Activated CD4-positive, alpha-beta T cell treated with anti-CD3 and anti-CD28 coated beads for 48 hours (primary cell): ENCODE measurements at places on chromosomes 6 and 20.

GRCh38 chr20:43183536-43184070, 6.1 kb downstream of the PTPRT start:
- no peak for DNase-seq

GRCh38 chr20:31861135-31861384, 9.3 kb downstream of the DUSP15 start:
- no peak for DNase-seq

DNA sequence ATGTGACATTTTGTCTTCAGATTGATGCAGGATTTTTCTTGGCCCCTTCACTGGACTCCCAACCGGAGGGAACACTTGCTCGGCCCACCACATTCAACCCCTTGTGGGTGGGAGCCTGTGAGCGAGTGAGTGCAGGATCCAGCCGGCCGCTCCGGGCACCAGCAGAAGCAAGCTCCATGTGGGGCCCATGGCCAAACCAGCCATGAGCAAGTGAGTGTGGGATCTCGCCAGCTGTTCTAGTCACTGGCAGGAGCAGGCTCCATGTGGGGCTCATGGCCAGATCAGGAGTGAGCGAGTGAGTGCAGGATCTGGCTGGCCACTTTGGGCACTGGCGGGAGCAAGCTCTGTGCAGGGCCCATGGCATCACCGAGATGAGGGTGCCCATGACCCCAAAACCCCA, 42.6 kb downstream of the OSTM1 start:
- no peak for DNase-seq

GRCh38 chr6:106476331-106477105, 116.0 kb downstream of the CRYBG1 start:
- no peak for DNase-seq

- peak; percentile 90 for DNase-seq
Observed at GRCh38 chr6:135183532-135184440, 2.7 kb downstream of the MYB start.

- DNase-seq, result no peak
Observed at GRCh38 chr6:131470534-131470933, 102.5 kb upstream of the ARG1 start.

- peak; percentile 41 for DNase-seq
Observed at GRCh38 chr6:26217714-26218075, 130.5 kb downstream of the HFE start.

DNA sequence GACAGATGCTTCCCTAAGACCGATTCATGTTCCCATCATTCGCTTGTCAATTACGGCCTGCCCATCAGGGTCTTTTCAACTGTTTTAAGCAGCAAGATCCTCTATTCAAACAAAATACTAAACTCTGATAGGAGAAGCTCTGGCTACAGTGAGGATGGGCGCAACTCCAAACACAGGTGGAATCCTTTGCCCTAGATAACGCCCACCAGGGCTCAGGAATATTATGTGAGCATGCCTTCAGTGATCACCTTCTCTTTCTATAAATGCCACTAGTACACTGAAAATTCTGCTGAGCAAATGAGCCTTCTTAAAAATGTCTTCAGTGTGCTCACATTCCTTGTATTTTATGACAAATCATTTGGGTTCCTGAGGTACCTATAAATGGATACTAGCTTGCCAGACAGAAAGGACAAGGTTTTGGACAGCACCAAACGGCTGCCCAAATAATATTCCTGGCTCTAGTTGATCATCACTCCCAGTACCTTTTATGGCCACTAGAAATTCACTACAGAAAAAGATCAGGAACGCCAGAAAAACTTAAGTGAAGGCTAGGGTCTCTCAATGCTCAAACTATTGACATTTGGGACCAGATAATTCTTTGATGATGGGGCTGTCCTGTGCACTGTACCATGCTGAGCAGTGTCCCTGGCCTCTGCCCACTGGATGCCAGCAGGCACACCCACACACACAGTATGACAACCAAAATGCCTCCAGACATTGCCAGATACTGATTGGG, 13.1 kb downstream of the ZNF217 start:
- no peak for DNase-seq

DNA sequence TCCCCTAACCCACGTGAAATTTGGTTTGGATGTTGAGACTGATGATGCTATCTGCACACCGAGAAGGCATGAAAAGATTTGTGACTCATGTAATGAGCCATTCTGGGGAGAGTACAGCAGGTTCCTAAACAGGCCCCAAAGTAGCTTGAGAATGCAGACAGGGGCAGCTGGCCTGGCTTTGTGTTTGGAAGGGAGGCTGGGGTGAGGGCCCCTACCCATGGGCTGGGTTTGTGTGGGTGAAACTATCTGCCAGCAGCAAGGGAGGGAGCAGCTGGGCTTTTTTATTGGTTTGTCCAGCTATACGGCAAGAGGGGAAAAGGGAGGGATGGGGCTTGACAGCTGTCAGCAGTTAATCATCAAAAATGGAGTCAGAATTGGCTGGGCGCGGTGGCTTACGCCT, 87.0 kb upstream of the RNF24 start:
- no peak for DNase-seq

DNA sequence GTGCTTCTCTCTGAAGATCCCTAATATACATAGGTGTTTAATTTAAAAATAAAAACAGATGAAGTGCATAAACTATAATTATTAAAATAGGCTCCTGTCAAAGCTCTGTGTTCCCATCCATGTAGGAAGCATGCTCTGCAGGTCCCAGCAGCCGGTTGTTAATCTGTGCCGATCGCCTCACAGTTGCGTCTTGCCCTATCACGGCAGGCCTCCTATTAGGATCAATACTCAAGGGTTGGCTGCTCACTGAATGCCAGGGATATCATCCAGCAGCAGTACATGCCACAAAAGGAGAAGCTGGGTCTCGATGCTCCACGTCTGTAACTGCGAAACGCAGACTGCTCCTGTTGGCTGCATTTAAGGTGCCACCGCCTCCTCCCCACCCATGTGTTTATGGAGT, 369.8 kb downstream of the CDH4 start:
- no peak for DNase-seq

DNA sequence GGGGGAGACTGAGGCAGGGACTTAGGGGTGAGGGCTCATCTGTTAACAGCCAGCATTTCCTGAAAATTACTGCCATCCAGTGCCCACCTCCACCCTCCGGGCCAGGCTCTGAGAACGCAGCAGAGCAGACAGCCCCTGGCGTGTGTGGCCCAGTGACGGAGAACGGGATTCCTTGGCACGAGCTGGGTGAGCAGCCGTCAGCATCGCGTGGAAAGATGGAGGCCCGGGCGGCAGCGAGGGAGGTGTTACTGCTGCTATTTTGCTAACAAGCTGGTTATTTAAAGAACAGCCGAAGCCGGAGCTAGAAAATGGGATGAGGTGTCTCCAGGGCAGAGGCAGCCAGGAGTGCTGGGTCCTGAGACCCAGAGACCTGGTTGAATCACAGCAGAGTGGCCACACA, 62.7 kb downstream of the DLGAP4 start:
- no peak for DNase-seq

- DNase-seq, result no peak
Observed at GRCh38 chr20:31908424-31908823, 38.0 kb downstream of the TTLL9 start.

DNA sequence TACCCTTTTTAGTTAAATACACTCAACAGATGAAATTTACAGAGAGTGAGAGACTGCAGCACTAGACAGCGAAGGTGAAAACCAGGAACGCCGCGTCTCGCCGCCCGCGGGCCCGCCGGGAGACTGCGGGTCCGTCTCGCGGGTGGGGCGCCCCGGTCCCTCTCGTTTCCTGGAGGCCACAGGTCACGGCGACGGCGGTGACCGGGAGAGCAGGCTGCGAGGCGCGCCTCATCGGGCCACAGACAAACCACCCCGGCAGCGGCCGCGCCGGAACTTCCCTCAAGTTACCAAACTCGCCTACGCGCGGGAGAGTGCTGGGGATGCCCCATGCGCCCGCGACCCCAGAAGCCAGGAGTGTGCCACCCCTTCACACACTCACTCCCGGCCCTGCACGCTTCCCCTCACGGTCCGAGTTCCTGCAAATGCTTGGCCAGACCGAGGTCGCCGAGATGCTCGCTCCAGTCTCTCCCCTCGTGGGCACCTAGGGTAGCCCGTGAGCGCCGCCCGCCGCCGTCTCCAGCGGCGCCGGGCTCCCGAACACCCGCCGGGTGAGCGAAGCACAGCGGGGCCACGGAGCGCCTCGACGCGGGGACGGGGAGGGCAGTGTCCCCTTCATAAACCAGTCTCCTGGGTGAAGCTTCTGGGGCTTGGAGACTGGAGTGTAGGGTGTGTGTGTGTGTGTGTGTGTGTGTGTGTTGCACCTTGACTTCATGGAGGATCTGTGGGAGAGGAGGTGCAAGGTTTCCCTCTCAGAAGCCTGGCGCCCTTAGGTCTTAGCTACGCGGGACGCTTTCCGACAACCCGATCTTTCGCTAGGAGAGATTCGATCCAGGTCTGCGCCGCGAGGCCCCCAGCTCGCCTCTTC, 1.4 kb downstream of the BACH2 start:
- DNase-seq, result peak; percentile 86

GRCh38 chr20:44959082-44959637, 1.0 kb downstream of the TOMM34 start:
- peak; percentile 32 for DNase-seq

DNA sequence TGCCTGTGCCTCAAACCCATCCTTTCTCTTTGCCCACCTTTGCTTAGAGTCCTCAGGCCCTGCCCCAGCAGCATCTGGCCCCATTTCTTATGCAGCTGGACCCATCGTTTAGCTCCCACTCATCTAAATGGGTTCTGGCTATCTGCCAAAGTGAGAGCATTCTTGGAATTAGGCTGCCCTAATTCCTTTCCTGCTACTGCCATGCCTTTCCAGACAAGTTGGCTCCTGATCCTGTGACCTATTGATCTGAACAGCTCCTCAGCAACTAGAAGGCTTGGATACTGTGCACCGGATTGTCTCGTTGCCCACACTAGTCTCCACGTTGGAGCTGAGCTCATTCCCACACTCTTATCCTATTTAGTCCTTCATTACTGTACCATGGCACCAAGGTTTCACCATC, 22.9 kb downstream of the DZANK1 start:
- no peak for DNase-seq

DNA sequence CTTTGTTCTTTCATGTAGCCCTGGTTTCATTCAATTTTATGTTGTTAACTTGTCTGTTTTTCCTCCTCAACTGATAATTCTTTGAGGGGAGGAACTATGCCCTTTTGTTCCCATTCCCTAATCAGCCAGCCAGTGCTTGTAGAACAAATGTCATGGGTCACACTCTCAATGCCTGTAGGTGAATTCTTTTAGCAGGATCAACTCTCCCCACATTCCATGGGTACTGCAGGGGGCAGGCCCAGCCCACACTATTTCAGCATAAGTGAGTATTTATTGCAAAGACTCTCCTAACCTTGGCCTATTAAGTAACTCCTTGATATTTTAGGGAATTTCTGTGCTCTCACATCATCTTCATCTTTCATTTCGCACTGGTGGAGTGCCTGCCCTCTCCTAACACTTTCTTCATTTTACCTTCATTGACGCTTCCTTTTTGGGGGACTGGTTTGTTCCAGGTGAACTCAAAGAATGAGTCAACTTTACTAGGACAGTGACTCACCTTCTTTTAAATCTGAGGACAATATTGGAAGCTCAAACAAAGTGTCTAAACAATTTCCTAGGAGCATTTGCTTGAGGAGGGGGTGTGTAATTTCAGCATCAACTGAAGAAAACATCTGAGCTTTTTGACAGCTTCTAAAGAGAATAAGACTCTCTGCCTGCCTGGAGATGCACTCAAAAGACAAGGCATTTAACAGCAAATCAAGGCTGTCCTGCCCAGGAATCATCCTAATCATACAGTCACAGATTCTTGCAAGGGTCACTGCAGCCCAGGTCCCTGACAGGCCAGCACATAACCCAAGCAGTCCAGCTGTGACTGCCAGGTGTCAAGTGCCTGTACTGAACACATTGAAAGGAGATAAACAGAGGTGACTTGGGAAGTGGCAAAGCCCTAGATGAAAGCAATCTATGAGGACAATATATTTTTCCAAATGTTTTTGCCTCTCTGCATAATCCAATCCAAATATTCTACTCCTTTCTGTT, 263.9 kb upstream of the PRND start:
- no peak for DNase-seq

GRCh38 chr20:14142171-14142570, 146.9 kb downstream of the MACROD2 start:
- no peak for DNase-seq

GRCh38 chr20:38217791-38218565, 42.6 kb downstream of the KIAA1755 start:
- no peak for DNase-seq

GRCh38 chr6:52662031-52662430, 8.9 kb upstream of the TMEM14A start:
- no peak for DNase-seq

DNA sequence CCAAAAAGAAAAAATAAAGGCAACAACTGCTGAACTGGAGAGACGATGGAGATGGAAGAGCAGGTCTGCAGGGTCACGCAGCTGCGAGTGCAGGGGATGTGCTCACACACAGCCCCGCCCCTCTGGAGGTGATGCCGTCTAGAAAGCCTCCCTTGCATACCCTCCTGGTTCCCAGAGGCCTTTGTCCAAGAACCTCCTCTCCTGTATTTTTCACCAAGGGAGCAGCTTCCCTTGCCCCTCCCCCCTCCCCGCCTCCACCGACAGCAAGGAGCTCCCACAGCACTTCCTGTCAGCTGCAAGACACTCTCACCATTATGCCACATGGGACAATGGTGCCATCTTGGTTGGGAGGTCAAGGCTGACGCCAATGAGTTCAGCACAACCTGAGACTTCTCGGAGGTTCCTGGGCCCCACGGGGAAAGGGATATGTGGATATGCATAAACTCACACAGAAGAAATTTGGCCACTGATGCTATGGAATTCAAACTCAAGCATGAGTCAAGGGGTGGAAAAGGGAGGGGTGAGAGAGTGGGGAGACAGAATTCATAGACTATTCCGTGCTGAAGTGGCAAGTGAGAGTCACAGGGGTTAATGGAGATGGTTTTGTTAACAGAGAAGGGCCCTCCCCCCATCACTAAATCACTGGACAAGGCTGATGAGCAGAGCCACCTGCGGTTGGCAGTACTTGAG, 132.9 kb downstream of the SCML4 start:
- no peak for DNase-seq

DNA sequence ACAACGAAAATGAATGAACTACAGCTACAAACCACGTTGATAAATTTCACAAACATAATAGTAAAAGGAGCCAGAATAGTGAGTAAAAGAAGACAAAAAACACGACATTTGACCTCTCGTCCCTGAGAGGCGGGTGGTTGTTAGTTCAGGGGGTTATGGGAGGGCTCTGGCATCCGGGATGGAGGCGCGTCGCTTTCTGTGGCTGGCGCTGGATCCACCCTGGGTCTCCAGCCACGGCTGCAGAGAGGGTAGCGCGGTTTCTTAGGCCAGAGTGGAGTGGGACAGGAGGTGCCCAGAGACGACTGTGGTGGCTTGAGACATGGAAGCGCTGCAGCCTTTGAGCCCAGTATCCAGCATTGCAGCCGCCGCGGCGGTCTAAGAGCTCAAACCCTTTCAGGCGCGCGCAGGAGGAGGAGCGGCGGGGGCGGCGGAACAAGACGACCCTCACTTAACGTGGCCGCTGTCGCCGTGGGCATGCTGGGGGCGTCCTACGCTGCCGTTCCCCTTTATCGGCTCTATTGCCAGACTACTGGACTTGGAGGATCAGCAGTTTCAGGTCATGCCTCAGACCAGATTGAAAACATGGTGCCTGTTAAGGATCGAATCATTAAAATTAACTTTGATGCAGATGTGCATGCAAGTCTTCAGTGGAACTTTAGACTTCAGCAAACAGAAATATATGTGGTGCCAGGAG, 3.7 kb upstream of the ZSCAN23 start:
- DNase-seq, result no peak

- no peak for DNase-seq
Observed at GRCh38 chr6:136609873-136610706, 59.9 kb upstream of the MAP7 start.

- DNase-seq, result no peak
Observed at GRCh38 chr20:53013847-53014246, 41.7 kb downstream of the TSHZ2 start.
